ENCODE measurements at places on chromosomes 16 and 17.

DNA sequence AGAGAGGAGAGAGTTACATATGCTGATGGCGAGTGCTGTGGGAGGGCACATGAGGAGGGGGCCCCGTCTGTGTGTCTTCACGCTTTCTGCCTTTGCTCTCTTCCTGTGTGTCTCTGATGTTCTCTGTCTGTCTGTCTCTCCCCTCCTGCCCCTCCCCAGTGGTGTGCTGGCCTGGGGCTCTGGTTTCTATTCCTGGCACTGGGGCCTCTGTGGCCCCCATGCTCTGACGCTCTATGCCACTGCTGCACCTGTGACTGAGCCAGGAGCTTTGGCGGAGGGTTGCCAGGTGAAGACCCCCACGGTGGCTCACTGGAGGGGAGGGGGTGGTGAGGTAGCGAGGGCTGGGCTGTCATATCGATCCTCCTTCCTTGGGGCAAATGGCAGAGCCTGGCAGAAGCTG lies 24.6 kb upstream of the BRD7 start:
- no peak for DNase-seq

DNA sequence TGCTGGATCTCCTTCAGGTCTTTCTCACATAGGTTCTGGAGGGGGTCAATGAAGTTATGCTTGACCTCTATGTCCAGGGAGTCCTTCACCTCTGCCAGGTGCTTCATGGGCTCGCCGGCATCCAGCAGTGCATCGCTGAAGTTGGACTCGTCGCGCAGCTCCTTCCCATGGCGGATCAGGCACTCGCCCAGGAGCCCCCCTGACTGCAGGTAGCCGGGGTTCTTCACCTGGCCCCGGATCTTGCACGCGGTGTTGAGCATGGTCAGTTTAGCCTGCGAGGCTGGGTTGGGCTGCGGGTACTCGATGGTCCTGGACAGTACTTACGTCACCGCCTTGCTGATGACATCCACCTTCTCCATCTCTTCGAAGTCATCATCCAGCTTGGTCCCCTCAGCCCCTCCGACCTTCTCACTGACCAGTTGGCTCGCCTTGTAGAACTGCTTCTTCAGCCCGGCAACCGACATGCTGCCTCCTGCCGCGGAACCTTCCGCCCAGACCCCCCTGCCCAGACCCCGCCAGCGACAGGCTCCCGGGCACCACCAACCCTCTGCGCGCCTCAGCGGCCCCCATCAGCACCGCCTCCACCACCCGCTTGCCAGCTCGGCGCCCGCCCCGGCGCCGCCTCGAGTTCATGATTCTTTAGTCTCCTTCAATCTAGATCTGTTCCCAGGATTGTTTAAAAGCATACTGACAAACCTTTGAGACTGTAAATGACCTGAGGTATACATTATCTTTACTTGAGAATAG lies 99.8 kb downstream of the KPNA2 start:
- DNase-seq, result no peak

DNA sequence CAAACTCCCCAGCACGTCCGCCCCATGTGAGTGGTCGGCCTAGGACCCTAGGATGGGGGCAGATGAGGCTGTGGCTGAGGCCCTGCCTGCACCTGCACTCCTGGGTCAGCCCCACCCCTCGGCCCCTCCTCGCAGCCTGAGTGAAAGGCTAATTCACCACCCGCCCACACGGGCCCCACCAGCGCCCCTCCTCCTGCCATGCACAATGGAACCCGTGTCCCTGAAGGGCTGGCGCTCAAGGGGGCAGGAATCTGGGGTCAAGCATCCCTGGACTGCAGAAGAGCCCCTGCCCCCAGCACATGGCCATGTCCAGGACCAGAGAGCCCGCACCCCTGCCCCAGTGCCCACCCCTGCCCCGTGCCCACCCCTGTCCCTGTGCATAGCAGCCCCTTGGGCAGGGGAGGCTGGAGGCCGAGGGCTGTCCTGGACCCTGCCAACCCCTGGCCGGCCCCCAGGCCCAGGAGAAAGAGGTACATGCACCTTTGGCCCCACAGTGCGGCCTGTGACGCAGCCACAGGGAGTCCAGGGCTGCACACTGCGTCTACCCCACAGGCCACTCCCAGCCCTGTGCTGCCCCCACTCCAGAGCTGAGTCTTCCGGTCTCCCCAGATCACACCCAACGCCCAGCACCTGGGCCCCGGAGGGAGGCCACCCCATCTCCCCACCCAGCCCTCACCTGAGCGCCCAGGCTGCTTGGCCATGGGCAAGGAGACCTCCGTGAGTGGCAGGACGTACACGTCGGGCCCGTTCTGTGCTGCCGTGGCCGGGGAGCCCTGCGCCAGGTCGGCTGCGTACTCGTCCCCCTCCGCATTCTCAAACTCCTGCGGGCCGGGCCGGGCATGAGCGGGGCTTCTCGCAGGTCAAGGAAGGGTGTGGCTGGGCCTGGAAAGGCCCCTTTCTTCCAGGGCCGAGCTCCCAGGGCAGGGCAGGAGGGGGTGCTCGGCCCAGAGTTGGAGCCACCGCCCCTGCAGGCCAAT lies 34.6 kb upstream of the PVALEF start:
- no peak for DNase-seq

- DNase-seq, result no peak
Measured at GRCh38 chr17:65385726-65386125, 175.7 kb downstream of the AXIN2 start.

DNA sequence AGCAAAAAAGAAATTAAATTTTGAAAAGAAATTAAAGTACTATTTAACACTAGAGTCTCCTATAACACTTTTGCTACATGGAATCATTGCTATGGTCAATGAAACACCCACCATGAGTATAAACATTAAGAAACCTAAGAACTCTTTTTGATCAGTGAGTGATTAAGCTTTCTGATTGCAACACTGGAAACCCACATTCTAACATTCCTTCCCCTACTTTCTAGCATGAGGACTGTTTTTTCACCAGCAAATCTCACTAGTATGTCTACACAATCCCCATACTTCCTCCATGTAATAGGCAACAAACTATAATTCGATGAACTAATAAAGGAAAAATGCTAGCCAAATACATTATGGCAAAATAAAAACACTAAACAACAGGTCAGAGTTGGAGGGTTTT lies 54.7 kb downstream of the SKAP1 start:
- no peak for DNase-seq

DNA sequence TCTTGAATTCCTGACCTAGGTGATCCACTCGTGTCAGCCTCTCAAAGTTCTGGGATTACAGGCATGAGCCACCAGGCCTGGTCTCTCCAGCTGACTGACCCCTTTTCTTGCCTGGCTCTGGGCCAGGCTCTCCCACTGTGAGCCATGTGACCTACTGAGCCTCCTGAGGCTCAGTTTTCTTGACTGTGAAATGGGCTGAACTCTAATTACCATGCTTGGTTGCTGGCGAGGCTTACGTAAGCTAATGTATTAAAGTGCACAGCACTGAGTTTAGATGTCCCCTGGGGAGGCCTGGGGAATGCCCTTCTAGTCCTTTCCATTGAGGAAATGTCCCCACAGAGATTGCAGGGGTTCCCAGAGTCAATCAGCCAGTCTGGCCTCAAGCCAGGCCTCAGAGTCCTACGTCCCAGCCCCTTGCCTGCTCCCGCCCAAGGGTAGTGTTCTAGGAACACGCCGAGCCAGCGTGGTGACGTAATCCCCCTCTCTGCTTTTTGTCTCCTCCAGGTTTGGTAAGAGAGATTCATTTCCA lies 45.8 kb upstream of the LGALS9 start:
- no peak for DNase-seq

DNA sequence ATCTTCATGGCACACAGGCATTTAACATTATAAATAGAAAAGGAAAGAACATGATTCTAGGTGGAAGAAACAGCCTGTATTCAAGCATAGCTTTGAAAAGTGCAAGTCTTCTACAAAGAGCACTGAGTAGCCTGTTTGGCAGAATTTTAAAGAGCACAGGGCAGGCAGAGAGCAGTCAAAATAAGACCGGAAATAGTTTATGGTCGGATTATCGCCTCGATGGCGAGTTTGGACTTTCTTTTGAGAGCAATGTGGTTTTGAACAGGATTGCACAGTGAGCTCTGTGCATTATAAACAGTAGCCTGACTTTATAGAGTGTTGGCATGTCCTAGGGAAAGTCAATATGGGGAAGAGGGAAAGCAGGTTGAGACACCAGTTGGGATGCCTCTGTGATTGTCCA lies 6.2 kb upstream of the TMEM100 start:
- no peak for DNase-seq

DNA sequence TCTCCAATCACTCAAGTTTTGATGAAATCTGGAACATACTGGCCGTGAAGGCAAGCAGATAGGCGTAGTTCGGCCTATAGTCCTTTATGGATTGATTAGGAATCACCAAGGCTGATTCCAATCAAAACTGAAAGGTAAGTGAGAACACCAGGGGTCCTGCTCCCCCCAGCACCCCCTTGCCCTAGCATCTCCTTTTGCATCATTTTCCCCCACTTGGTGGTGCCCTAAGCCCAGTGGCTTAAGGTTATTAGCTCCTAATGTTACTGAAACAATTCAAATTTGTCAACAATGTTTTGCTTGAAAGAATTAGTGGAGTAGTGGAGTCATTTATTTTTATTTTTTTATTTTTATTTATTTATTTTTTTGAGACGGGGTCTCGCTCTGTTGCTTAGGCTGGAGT lies 4.9 kb downstream of the SLFN14 start:
- DNase-seq, result no peak

- DNase-seq, result no peak
Measured at GRCh38 chr17:63932721-63933120, 590 bp upstream of the CD79B start.

GRCh38 chr17:18107061-18107790 lies 1.3 kb upstream of the MYO15A start:
- DNase-seq, result no peak

- no peak for DNase-seq
Measured at GRCh38 chr16:51756447-51757123, 605.5 kb upstream of the SALL1 start.

- DNase-seq, result no peak
Measured at GRCh38 chr16:48420437-48420836, 35.2 kb upstream of the SIAH1 start.

DNA sequence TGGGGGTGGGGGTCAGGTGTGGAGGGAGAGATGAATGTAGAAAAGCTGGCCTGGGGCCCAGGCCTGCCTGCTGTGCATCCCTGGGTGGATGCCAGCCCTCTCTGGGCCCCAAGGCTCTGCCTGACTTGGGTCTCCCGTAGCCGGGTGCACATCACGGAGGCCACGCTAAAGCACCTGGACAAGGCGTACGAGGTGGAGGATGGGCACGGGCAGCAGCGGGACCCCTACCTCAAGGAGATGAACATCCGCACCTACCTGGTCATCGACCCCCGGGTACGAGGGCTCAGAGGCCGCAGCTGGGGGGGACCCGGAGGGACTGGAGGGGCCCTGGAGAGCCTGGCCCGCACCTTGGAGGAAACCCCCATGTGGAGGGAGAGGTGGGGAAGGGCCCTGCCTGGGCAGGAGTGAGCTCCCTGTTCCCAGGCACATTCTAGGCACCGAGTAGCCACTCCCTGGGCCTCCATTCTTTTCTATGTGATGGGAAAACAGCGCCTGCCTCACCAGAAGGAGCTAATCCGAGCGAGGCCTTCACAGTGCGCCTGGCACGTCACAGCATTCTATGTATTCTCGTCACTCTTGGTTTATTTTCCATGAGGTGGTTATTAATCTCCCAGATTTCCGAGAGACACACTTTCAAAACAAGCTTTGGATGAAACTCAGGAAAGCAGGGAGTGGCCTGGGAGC lies 34.7 kb downstream of the ADCY7 start:
- DNase-seq, result no peak

DNA sequence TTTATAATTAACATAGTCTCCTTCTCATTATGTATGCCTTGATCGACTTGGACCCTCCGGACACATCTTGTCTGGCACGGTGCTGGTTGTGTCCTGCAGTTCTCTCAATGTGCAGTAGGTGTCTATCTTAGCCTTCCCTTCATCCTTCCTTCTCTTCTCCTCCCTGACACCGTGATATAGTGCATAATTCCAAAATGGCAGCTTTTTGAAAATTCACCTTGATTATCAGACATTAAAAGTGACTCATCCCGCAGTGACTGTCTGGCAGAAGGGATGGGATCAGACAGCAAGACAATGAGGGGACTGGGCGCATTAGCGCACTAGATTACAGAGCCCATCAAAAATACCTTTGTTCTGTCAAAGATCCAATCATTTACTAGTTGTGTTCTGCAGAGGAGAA lies 70.0 kb upstream of the PMFBP1 start:
- DNase-seq, result no peak

DNA sequence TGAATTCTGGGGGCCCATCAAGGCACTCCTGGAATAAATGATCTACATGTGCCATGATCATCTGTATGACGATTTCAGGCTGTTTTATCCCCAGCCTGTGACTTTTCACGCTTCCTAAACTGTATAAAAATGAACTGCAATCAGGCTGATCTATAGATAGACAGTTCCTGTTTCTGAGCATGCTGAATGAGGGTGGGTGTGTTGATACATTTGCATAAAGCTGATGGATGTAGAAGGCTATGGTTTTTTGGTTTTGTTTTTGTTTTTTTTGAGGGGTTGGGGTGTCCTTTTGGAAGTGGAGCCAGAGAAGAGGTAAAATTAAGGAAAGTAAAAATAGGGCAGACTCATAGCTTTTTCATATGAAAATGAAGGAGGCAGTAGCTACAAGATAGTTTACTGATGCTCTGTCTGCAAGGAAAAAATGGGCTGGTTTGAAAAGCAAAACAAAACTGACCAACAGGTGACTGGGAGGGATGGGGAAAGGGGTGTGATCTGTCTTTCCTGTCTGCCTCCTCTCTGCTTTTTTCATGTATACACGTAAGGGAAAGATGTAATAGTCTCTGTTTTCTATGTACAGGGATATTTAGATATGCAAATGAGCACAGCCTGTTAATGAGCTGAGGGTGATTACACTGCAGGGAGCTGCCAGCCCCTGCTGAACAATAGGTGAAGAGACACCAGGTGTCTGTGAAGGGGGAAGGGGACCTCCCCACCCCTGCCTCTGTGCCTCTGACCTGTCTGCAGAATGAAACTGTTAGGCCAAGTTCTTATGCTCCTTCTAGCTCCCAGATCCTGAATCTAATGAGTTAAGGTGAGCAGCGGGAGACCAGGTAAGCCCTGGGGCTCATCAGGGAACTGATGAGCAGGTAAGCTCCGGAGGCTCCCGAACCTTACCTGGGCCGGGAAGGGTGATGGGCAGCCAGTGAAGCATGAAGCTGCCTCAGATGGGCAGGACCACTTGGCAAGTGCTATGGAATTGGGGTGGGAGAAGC lies 46.6 kb upstream of the LYRM9 start:
- DNase-seq, result no peak

DNA sequence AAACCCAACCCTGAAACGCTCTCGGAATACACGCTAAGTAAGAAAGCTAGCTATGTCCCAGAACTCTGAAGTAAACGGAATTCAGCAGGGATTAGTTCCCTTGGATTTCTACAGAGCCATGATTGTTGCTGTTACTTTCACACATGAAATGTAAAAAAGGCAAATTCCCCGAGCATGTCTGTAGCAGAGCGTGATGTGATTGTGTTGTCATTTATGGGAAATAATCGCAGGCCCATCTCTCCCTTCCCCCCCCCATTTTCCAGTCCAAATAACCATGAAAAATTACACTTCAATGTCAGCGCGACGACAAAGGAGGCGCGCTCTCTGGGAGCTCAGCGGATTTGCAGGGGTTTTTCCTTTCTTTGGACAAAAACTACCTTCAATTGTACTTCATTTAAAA lies 209.0 kb downstream of the ZFHX3 start:
- no peak for DNase-seq

Measured in stimulated activated effector memory CD8-positive, alpha-beta T cell treated with anti-CD3 and anti-CD28 coated beads, Interleukin-12 subunit alpha, Interleukin-12 subunit beta, amount 100 ng/mL, for 72 hours (primary cell).